ENCODE measurements at places on chromosomes 6 and 20.
A peak's percentile ranks its signal among the peaks of the same experiment; 100 is the strongest.

DNA sequence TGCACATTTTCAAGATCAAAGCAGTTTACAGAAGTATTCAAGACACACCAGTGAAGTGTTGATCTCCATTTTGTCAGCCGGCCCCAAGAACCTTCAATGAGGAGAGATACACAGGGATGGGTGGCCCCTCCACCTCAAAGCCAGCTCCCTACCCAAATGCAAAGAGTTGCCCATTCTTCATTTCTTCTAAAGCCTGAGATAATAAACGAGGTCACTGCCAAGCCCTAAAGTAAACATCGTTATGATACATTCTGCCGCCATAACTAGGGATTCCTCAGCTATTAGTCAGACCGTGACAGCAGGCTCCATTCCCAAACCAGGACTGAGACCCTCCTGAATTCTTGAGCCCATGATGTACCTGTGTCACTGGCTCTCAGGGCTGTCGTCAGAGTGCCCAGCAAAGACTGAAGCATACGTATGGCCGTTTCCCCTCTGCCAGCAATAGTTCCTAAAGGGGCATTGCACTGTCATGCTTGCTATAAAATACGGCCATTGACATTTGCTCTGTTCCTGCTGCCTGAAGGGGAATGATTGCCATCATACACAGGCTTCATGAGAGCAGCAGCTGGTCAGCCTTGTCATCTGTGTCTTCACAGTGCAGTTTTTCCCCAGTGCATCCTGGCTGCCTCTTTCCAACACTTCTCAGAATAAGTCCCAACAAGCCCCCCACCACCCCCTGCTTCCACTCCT, 41.7 kb downstream of the ISM1 start:
- no peak for DNase-seq

DNA sequence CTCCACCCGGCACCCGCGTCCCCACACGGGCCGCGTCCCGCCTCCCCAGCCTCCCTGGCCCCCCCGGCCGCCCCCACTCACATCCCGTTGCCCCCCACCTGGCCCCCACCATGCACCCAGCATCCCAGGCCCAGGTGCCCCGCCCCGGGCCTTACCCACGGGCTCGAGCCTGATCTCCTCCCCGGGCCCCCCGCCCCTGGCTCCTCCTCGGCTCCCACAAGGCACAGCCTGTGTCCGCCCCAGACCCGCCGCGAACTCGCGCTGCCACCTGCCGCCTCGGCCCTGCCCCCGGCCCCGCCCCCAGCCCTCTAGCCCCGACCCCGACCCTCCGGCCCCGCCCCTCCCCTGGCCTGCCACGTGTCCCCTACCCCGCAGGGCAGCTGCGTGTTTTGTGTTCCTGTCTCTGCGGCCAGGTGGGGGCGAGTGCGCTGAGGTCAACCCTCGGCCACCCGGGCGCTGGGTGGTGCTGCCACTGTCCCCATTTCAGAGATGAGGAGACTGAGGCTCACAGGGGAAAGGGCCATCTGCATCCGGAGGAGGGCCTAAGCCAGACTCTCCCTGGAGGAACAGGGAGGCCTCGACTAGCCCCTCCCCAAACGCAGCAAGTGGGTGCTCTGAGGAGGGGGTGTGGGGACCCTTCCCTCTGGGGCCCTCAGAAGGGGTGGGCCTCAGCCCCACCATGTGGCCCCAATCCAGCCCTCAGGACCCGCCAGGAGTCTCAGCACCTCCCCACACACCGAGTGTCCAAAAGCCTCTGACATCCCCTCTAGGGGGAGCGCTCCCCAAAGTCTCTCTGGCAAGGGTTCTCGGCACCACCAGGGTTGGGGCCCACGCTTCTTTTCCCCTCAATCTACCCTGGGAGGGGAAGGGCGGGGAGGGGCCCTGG, 99.8 kb downstream of the TAF4 start:
- DNase-seq = peak; percentile 37

DNA sequence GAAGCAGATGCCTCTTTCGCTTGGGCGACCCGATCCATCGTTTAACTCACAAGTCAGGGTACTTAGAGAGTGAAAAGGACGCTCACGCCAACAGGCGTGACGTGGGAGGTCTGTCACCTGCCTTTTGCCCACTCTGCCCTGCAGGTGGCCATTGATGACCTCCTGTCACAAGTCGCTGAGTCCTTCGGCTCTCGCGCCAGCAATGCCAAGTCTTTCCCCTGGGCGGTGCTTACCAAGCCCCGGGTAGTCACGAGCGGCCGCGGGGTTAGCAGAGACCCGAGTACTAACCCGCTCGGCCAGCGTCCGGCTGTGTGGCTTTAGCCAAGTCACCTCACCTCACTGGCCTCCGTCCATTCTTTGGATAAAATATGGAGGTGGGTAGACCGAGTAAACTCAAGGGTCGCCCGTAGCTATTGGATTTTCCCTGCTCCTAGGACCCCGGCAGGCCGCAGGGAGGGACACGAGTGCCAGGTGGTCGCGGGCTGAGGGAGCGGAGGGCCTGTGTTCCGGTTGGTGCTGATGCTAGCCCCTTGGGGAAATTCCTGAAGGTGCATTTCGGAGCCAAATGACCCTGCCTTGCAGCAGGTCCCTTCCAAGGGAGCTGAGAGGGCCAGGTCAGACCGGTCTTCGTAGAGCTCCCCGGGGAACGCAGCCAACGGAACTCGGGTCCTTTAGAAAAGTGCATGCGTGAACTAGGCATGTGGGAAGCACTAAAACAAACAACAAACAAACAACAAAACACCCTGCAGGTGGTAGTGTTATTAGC, 668 bp downstream of the PKIB start:
- DNase-seq = peak; percentile 30

GRCh38 chr20:41182296-41183212, 45.2 kb downstream of the PLCG1 start:
- no peak for DNase-seq

- DNase-seq = no peak
These were observed 345.3 kb upstream of the SLC35B3 start for GRCh38 chr6:8780653-8781052.

Data from BE2C (cell line).